ENCODE measurements at places on chromosomes 5 and 9. TPM values are rescaled to one million over a fixed set of nuclear protein-coding genes. Genes with fewer than 3 reads are reported as not detected.
A peak's percentile ranks its signal among the peaks of the same experiment; 100 is the strongest.

DNA sequence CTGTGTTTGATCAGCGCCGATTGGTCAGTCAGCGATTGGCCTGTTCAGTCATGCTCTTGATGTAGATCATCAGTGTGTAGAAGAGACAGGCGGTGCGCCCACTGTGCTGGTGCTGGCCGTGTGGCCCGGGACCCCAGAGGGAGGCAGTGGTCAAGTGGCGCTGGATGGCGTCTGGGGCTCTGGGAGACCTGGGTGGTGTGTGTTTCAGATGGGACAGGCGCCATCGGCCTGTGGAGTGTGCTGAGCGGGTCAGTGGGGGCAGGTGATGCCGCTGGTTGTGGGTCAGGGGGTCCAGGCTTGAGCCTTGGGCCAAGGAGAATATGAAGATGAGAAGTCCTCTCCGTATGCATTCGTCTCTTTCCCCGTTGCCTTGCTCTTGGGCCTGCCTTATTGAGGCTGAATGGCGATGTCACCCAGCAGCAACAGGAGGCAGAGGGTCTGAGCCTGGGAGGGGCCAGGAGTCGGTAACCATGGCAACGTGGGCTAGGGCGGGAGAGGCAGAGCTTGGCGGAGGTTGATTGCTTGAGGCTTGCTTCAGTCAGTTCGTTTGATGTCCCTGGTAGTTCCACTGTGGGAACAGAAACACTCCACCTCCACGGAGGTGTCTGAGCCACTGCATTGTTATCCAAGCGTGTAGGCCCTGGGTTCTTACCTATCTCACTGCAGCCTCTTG lies 117.8 kb upstream of the CACNA1B start:
- peaks cover 36% of the 10 kb centered on the region for H3K4me1 ChIP-seq
- H3K4me3 ChIP-seq: no peak overlapping the region
- DNase-seq: no peak
- no peak overlapping the region for H3K27ac ChIP-seq
- peaks cover 65% of the 10 kb centered on the region for H3K36me3 ChIP-seq
- no peaks in the 10 kb centered on the region for H3K27me3 ChIP-seq

The OCLN gene
- 5.5 TPM for total RNA-seq

DNA sequence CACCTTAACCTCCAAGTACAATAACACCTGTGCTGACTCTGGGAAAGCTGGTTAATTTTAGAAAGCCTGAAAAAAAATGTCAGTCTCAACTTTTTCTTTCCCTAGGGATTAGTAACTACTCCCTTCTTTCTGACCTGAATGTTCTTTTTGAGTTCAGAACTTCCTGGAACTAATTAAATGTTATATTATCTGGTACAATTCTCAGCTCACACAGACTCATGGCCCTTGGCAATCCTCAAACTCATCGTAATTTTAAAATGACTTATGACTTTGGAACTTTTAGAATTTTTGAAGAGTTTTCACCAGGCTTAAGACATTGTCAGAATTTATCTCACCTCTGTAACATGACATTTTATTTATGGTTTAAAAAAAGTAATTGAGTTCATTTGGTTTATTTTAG lies 315.0 kb downstream of the FER start:
- no peak overlapping the region for H3K4me3 ChIP-seq
- H3K4me1 ChIP-seq: no peaks in the 10 kb centered on the region
- no peak for DNase-seq
- H3K36me3 ChIP-seq: no peaks in the 10 kb centered on the region
- H3K27ac ChIP-seq: no peak overlapping the region

The LURAP1L gene
- not detected for total RNA-seq

DNA sequence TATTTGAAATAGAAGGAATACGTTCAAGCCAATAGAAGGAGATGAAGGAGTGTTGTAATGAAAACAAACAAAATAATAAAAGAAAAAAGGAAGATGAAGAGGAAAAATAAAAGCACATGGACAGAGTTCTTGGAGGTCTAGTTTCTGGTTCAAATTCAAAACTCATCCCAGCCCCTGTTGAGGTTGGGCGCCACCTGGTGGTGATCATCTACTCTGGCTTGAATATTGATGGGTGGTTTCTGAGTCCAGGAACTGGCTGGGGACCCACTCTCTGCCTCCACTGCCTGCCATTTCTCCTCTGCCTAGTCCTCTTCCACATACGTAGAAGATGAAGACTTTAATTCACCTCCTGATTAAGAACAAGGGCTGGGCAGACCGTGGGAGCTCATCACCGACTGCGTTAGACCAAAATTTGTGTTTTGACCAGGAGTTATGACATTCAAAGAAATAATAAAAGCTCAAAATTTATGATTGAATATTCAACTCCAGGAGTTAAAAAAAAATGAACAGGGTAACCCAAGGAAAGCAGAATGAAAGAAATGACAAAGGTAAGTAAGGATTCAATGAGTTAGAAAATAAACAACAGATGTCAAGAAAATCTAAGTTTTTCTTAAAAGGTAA lies 99.0 kb upstream of the SLC1A3 start:
- DNase-seq: peak; percentile 50
- H3K27me3 ChIP-seq: no peaks in the 10 kb centered on the region
- H3K36me3 ChIP-seq: no peaks in the 10 kb centered on the region
- H3K4me1 ChIP-seq: no peaks in the 10 kb centered on the region
- no peak overlapping the region for H3K4me3 ChIP-seq
- no peak overlapping the region for H3K27ac ChIP-seq

- no peak overlapping the region for H3K27ac ChIP-seq
- no peak for DNase-seq
- H3K36me3 ChIP-seq: peaks cover 22% of the 10 kb centered on the region
- H3K4me3 ChIP-seq: no peak overlapping the region
- H3K27me3 ChIP-seq: no peaks in the 10 kb centered on the region
These were observed 4.4 kb upstream of the TOR4A start for GRCh38 chr9:137273095-137273490.

The ENTPD8 gene
- total RNA-seq: not detected

The FOXD4 gene
- not detected for total RNA-seq

DNA sequence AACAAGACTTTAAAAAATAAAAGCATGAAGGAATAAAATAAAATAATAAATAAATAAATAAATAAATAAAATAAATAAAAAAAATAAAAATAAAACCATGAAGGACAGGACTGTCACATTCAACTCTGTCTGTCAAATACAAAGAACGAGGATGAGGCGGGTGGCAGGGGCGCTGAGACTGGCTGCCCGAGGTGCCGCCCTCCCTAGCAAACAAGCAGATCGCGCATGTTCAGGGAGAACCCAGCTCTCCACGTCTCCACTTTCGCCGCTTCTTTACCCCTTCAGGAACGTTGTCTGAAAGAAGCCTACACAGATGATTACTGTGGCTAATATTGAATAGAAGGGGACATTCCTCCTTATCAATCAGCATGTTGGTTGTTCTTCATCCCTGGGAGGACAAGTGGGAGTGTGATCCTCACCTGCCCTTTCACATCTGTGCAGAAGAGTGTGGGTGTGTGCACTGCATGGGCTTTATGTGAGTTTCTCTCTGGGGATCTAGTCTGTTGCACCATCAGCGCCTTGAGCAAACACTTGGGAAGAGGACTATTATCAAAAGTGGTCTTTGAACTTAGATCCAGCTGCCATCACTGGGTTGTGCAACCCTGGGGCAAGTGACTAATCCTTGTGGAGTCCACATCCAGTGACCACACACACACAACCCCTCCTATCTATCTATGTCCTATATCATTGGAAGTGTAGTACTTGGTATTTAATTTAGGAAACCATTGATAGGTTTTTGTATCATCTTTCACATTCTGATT lies 399.2 kb downstream of the IRX2 start:
- H3K36me3 ChIP-seq: no peaks in the 10 kb centered on the region
- H3K27ac ChIP-seq: no peak overlapping the region
- no peaks in the 10 kb centered on the region for H3K27me3 ChIP-seq

DNA sequence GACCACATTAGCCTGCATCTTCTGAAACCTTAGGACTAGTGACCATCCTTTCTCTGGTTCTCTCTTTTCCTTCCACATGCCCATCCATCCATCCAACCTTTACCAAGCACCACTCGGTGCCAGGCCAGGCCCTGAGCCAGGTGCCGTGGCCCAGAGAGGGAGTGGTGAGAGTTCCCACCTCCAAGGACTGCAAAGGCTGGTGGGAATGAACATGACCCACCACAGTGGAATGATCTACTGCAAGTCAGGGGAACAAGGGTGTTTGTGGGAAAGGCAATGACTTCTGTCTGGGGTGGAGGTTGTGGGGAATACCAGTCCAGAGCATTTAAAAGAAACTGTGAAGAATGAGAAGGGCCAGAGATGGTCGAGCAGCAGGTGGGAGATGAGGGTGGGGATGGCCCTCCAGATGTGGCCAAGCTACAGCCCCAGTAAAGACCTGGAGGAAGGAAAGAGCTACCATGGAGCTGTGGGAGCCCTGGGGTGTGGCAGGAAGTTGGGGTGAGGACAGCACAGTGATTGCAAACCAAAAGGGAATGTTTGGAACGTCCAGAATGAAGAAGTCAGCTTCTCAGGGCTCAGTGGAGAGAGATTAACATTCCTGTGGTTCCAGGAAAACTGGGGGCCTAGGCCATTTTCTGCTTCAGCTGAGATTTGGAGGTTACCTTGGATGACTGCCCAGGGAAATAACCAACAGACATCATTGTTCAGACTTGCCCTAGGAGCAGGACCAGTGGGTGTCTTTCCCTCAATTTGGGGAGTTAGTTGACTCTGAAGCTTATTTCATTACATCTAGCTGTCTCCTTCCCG lies 30.7 kb upstream of the CORO2A start:
- H3K27ac ChIP-seq: no peak overlapping the region
- no peaks in the 10 kb centered on the region for H3K4me1 ChIP-seq
- H3K36me3 ChIP-seq: peaks cover 17% of the 10 kb centered on the region

DNA sequence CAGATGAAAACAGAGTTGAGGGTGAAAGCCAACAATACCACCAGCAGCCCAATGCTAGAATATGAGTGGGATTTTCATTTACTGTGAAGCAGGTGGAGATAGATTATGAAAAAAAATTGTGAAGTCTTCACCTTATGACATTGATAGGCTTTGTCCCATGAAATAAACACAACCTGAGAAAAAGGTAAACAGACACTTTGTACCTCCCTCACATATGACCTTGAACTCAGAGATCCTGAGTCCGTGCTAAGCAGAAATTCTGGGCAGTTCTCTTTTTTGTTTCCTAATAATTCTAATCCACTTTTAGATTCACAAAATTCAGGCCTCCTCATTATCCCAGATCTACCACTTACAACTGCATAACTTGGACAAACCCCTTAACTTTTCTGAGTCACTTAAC lies 127.3 kb upstream of the RORB start:
- H3K27me3 ChIP-seq: no peaks in the 10 kb centered on the region
- H3K27ac ChIP-seq: no peak overlapping the region
- no peak for DNase-seq
- H3K36me3 ChIP-seq: no peaks in the 10 kb centered on the region
- H3K4me3 ChIP-seq: no peak overlapping the region

The CBY3 gene
- total RNA-seq: 0.66 TPM

The CCNO gene
- 0.20 TPM for total RNA-seq

The ZBED3 gene
- total RNA-seq: 2.9 TPM

The CNTLN gene
- 1.1 TPM for total RNA-seq

GRCh38 chr9:102461156-102461819 lies 533.8 kb upstream of the CYLC2 start:
- H3K4me3 ChIP-seq: no peak overlapping the region
- H3K27ac ChIP-seq: no peak overlapping the region
- no peaks in the 10 kb centered on the region for H3K27me3 ChIP-seq
- no peak for DNase-seq

- DNase-seq: peak; percentile 41
- H3K27ac ChIP-seq: no peak overlapping the region
- no peak overlapping the region for H3K4me3 ChIP-seq
- H3K4me1 ChIP-seq: no peaks in the 10 kb centered on the region
These were observed 32.8 kb downstream of the ARPC5L start for GRCh38 chr9:124894741-124895170.

GRCh38 chr5:55711507-55712022 lies 559 bp downstream of the SLC38A9 start:
- peaks cover 19% of the 10 kb centered on the region for H3K4me1 ChIP-seq
- H3K4me3 ChIP-seq: peak overlapping the region; percentile 98
- peaks cover 3% of the 10 kb centered on the region for H3K36me3 ChIP-seq

The RGS3 gene
- 30.4 TPM for total RNA-seq

DNA sequence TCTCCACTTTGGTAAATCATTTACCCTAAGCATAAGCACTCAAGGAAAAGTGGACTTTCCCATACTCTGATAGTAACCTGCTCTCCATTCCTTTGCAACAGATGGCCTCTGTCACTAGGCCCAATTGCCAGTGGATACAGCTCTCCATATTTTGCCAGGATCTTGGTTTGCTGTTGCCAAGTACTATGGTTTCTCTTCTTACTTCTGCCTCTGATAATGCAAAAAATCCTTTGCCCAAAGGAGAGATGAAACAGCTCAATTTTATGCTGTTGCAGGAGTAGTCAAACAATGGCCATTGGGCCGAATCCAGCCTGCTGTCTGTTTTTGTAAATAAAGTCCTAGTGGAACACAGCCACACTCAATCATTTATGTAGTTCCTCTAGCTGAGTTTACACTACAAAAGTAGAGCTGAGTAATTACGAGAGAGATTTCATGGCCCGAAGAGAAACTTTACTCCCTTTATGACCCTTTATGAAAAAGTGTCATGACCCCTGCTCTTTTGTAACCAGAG lies 92.5 kb downstream of the HTR4 start:
- no peak for DNase-seq
- no peaks in the 10 kb centered on the region for H3K4me1 ChIP-seq
- H3K27me3 ChIP-seq: no peaks in the 10 kb centered on the region
- no peaks in the 10 kb centered on the region for H3K36me3 ChIP-seq

DNA sequence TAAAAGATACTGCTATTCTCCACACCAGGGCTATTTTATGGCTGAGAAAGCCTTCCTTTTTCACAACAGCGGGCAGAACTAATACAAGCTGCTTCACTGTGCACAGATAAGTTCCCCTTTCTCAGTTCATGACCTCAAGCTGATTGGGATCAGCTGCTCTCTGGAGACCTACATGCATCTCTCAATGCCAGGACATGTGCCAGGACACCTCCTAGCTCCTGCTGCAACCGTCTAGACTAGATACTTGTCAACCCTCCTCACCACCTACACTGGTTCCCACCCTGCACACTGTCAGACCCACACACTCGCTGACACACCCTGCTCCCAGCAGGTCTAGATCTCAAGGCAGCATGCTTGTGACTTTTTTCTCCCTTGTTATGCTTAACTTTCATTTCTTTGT lies 39.8 kb downstream of the STARD4 start:
- no peak overlapping the region for H3K27ac ChIP-seq
- H3K36me3 ChIP-seq: peaks cover 22% of the 10 kb centered on the region

The FBP2 gene
- not detected for total RNA-seq

The FAM151B gene
- 0.53 TPM for total RNA-seq

The INSL6 gene
- not detected for total RNA-seq
